ENCODE measurements at places on chromosomes 12 and 14.

DNA sequence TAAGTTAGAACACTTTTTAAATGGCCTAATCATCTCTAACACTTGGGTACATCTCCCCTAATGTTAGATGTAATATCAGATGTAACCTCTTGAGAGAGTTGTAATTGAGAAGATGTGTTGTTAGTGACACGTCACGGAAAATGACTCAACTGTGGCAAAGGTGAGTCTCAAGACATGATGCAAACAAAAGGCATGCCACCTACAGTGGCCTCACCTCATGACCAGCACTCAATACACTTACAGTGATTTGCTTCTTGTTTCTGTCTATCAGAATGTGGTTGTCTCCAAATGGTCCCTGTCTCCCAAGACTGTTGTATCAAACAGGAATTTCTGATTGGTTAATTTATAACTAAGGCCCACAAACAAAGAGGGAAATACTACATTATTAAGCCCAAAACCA lies 91.2 kb downstream of the SLC25A21 start:
- no peaks in the 10 kb centered on the region for H3K27me3 ChIP-seq
- no peak overlapping the region for H3K27ac ChIP-seq
- no peak overlapping the region for H3K4me3 ChIP-seq
- no peaks in the 10 kb centered on the region for H3K4me1 ChIP-seq
- H3K36me3 ChIP-seq: no peaks in the 10 kb centered on the region

- H3K36me3 ChIP-seq: no peaks in the 10 kb centered on the region
- H3K27me3 ChIP-seq: peaks cover 6% of the 10 kb centered on the region
- H3K4me3 ChIP-seq: no peak overlapping the region
- H3K27ac ChIP-seq: no peak overlapping the region
These were observed 1.7 kb downstream of the CDC42BPB start for GRCh38 chr14:103055695-103056094.

DNA sequence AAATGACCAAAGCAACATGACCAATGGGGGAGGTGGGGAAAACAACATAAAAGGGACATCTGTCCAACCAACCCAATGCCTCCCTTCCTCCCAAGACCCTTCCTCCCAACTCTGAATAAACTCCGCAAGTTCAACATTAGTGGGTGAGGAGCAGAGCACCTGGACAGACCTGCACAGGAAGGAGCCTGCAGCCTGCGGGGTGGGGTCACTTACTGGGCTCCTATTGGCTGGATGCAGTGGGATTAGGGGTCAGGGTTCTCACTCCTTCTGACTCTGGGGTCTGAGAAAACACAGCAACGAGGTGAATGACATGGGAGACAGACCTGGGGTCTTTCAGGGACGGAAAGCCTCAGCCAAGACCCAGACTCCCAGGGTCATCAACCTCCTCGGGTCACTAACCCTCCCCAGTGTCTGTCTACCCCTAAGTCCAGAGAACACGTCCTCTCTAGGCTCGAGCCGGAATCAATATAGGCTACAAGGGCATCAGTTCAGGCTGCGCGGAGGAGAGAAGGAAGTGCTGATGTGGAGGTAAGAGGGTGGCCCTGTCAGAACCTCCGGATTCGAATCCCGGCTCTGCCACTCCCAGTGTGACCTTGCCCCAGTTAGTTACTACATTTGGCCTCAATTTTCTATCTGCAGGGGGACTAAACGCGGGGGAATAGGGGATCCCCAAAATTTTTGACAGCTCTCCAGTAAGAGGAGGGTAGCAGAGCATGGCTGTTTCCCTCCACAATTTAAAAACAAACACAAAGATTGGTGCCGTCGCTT lies 860 bp downstream of the NDRG2 start:
- H3K27me3 ChIP-seq: no peaks in the 10 kb centered on the region
- H3K27ac ChIP-seq: no peak overlapping the region
- peaks cover 15% of the 10 kb centered on the region for H3K36me3 ChIP-seq
- DNase-seq: no peak

DNA sequence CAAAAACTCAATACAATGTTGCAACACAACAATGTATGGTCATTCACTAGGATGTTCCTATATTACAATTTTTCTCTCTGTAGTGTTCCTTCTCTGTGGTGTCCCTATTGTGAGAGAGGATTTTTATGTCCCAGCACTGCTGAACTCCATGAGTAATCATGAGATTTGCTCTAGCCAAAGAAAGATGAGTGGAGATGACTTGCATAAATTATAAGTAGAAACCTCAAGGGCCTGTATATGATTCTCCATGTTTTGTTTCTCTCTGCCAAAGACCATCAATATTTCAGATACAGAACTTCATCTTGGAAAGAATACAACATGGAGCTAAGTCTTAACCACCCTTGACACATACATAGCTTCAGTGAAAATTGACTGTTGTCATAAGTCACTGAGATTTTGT lies 579.1 kb downstream of the TMTC2 start:
- H3K4me3 ChIP-seq: no peak overlapping the region
- no peak overlapping the region for H3K27ac ChIP-seq
- no peaks in the 10 kb centered on the region for H3K36me3 ChIP-seq

All from CD4-positive, alpha-beta T cell (primary cell).